Stimulated activated CD4-positive, alpha-beta T cell treated with anti-CD3 and anti-CD28 coated beads, Interleukin-12 subunit alpha, Interleukin-12 subunit beta, amount 100 ng/mL, for 48 hours (primary cell): ENCODE measurements at places on chromosomes 1 and 21.

DNA sequence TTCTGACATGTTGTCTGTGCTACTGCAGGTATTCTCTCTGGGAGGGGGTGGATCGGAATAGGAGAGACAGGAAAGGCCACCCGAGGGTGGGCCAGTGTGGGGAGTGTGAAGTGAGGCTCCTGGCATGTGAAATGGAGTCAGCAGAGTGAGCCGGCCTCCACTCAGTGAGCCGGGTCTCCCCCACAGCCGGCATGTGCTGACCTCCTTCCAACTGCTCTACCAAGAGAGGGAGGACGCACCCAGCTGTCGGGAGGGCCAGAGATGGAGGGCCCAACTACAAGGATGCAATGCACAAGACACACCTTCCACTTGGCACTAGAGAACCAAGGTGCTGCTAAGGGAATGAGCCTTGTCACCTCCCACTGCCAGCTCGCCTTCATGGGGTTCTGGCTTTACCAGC lies 28.2 kb upstream of the CLSTN1 start:
- DNase-seq: no peak

DNA sequence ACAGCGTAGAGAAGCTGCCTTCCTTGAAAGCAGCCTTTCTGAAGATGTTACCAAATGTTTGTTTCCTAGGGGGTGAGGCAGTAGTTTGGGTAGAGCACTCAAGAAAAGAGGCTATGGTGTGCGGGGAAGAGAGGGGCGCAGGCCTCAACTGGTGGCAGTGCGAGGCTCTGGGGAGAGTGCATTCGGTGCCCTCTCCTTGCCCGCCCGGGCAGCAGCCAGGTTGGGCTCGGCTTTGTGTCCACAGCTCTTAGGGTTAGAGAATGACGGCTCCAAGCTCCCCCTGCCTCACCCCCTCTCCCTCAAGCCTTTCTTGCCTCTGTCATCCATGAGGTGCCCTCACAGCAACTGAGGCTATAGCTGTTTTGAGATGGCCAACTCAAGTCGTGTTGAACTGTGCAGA lies 899 bp upstream of the SLFNL1 start:
- no peak for DNase-seq

- no peak for DNase-seq
Measured at GRCh38 chr1:200676829-200677228, 7.1 kb upstream of the DDX59 start.

DNA sequence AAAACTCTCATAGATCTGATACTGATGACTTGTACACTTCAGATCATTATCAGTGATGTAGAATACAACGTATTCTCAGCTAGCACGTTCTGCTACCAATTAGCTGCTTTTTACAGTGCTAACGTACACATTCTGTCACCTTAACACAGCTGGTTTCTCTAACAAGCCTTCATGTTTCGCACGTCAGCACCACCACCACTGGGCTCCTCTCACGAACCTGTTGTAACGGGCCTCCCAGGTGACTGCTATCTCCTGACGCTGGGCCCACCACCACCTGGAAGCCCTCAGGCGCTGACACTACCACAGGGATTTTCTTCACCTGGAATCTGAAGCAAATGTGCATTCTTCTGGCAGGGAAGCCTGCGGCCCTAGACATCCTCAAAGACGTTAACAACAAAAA lies 19.8 kb downstream of the TOMM20 start:
- no peak for DNase-seq

DNA sequence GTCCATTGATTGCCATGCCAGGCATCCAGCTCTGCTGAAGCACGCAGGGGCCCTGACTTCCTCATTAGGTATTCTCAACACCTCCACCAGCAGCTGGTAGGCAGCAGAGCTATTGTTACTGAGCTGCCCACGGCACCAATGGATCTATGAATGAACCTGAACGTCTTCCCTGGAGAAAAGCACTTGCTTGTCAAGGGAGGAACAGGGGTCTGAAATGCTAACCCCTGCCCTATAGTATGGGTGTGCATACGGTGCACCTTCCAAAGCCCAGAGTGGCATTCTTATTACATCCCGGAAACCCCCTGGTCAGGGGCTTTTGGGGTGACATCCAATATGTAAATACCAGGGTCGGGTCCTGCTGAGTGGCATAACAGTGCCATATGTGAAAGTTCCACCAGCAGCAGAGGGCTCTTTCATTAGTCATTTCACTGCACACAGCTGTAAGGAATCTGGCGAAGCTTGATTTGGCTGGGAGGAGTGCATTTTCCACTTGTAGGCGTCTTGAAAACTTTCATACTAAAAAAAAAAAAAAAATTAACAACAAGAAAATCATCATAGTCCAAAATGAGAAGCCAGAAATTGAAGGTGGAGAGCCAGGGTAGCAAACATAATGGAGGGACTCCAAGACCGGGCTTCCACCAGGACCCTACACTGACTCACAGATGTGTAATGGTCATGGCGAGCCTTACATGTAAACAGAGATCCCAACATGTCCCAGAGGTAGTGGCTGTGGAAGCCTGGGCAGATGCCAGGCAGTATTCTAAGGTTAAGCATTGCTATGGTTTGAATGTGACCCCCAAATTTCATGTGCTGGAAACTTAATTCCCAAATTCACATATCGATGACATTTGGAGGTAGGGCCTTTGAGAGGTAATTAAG lies 58.8 kb upstream of the PRDX6 start:
- no peak for DNase-seq

DNA sequence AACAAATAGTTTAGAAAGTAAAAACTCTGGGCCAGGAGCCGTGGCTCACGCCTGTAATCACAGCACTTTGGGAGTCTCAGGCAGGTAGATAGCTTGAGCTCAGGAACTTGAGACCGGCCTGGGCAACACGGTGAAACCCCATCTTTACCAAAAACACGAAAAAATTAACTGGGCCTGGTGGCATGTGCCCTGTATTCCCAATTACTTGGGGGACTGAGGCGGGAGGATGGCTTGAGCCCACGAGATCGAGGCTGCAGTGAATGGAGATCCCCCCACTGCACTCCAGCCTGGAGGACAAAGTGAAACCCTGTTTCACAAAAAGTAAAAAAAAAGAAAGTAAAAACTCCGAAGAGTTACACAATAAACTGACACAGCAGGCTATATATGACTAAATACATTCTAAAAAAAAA lies 10.6 kb downstream of the CEP170 start:
- DNase-seq: no peak

DNA sequence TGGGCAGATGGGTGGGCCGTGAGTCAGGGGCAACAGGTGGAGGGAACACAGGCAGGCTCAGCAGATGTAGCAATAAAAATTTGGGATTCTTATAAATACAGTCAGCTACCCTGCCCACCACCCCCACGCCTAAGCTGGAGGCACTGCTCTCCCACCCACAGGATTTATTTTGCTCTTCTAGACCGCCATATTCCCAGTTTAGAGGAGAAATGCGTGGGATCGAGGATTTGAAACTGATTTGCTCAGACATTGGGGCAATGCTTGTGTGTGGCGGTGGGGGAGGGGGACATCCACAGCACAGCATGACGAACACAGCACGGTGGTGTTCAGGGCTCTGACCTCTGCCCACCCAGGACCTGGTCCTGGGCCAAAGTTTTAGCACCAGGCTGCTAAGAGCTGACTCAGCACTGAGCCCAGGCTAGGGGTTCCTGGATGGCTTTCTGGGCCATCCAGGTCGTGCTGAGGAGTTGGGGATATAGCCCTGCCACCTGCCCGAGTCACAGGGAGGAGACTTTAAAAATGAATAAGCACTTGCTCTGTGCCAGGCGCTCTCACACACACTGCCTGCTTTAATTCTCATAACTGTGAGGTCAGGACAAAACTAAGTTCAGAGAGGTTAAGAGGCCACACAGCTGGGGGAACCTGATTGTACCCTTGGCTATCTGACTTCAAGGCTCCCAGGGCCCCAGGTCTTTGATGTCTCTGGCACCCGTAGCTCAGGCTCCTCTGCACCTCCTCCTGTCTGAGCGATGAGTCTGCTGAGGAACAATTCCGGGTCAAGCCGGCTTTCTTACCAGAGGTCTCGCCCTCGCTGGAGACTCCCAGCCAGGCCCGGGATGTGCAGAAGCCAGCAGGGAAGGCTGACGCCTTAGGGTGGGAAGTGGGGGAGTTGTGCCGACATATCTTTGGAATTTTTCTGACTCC lies 29.4 kb upstream of the CSF1 start:
- DNase-seq: no peak

DNA sequence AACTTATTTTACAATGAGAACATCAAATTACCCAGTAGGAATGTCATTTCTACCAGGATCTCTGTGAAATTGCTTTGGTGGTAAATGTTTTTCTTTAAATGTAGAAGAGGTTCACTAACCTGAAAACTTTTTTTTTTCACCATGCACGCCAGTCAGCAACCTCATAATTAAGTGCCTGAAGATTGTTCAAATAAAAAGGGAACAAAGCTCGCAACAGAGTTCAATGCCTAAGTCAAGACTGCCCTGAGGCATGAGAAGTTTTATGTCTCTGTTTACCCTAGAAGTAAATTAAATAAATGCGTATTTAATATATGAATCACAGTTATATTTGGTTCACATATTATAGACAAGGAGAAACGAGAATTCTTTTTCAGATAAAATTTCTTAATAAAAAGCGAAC lies 13.8 kb upstream of the SYDE2 start:
- DNase-seq: no peak

GRCh38 chr21:44337449-44337848 lies 1.7 kb downstream of the CFAP410 start:
- DNase-seq: no peak

DNA sequence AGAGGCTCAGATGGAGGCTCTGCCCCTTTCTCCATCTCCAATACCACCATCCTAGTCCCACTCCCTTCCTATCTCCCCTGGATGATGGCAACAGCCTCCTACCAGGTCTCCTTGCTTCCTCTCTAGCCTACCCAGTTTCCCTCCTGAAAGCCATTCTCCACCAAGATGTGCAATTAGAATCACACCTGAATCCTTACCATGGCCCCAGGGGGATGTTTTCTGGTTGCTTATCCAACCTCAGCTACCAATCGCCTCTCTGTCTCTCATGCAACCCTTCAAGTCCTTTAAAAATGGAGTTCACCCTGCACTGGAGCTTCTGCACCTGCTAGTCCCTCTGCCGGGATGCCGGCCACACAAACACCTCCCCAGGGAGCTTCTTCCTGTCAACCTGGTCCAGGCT lies 2.9 kb downstream of the RCAN1 start:
- DNase-seq: no peak

DNA sequence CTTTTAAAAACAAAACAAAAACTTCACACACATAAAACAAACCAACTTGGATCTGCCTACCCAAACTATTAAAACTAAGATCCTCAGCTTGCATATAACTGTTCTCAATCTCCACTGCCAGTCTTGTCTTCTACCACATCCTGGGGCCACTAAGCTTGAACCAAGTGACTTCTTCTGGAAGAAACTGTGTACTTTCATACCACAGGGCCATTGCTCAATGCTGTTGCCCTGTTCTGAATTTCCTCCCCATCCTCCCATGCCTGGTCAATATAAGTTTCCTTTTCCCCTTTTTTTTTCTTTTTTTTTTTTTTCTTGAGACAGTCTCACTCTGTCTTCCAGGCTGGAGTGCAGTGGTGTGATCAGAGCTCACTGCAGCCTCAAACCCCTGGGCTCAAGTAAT lies 109.9 kb downstream of the KIAA0319L start:
- DNase-seq: no peak

- no peak for DNase-seq
Measured at GRCh38 chr1:226479474-226479873, 69.1 kb upstream of the STUM start.

DNA sequence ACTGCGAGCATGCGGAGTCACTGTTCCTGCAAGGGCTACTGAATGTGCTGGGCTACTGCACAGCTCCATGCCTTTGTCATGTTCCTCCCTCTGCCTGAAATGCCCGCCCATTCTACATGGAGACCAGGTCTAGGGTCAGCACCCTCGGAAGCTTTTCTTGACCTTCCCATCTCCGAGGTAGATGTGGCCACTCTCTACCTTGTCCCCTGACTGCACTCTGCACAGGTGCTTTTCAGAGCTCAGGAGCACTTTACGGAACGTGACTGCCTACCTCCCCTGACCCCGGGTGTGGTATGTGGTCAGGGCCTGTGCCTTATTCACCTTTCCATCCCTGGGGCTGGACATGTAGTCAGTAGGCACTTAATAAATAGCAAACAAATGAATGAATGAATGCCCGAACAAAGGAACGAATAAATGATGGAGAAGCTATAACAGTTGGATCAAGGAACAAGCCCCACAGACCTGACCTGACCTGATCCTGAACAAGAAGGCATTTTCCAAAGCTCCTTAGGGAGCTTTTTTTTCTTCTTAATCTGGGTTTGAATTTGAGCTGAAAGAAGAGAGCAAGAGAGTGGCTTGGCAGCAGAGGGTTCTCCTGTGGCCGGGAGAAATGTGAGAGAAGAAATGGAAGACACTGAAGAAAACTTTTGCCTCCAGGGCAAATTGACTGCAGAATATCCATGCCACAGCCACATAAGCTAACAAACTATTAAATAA lies 7.9 kb downstream of the RD3 start:
- no peak for DNase-seq

DNA sequence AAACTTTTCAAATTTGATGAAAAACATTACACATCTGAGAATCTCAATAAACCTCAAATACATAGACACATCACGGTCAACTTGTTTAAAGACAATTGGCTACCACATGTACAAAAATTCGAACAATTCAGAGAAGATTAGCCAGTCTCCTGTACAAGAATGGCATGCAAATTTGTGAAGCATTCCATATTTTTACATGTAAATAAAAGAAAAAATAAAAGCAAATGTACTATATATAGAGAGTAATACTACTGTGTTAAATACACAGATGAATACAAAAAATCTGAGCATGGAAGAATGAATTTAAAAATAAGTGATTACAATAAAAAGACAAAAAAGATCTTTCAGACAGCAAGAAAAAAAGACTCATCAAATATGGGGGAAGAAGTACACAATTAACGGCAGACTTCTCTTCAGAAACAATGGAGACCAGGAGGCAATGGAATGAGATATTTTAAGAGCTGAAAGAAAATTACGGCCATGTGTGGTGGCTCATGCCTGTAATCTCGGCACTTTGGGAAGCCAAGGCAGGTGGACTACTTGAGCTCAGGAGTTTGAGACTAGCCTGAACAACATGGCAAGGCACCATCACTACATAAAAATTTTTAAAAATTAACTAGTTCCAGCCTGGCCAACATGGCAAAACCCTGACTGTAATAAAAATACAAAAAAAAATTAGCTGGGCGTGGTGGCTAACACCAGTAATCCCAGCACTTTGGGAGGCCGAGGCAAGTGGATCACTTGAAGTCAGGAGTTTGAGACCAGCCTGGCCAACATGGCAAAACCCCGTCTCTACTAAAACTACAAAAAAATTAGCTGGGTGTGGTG lies 23.2 kb downstream of the HAX1 start:
- DNase-seq: no peak

- no peak for DNase-seq
Measured at GRCh38 chr1:169692756-169693460, 18.5 kb downstream of the SELL start.
